Activated T-cell treated with anti-CD3 and anti-CD28 coated beads, Interleukin-2, amount 50 U/mL, for 72 hours (primary cell): ENCODE measurements at places on chromosomes 1 and 21. TPM values are rescaled to one million over a fixed set of nuclear protein-coding genes. Genes with fewer than 3 reads are reported as not detected.
A peak's percentile ranks its signal among the peaks of the same experiment; 100 is the strongest.

- peaks cover 4% of the 10 kb centered on the region for H3K36me3 ChIP-seq
- H3K4me1 ChIP-seq = peaks cover 27% of the 10 kb centered on the region
- H3K4me3 ChIP-seq = peak overlapping the region; percentile 74
- peak overlapping the region; percentile 91 for H3K27ac ChIP-seq
Observed at GRCh38 chr1:12014141-12014991, 4.9 kb upstream of the MIIP start.

Gene NTMT2
- total RNA-seq = not detected

DNA sequence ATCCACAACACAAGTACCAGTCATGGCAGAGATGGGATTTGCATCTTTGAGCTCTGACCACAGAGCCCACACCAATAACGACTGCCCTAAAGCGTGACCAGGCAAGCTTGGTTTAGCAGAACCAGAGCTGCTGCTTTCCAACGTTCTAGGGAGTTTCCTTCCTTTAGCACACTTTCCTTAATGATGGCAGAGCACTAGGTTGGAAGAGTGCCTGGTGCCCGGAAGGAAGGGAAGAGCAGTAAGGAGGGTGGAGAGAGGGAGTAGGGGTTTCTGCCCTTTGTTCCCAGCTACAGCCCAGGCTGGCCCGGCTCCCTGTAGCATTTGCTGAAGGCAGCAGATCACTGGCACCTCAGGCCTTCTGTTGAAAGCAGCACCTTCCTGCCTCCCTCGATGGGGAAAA lies 6.1 kb upstream of the EVA1C start:
- peaks cover 1% of the 10 kb centered on the region for H3K36me3 ChIP-seq
- H3K27me3 ChIP-seq = no peaks in the 10 kb centered on the region
- peaks cover 21% of the 10 kb centered on the region for H3K4me1 ChIP-seq
- no peak for DNase-seq

DNA sequence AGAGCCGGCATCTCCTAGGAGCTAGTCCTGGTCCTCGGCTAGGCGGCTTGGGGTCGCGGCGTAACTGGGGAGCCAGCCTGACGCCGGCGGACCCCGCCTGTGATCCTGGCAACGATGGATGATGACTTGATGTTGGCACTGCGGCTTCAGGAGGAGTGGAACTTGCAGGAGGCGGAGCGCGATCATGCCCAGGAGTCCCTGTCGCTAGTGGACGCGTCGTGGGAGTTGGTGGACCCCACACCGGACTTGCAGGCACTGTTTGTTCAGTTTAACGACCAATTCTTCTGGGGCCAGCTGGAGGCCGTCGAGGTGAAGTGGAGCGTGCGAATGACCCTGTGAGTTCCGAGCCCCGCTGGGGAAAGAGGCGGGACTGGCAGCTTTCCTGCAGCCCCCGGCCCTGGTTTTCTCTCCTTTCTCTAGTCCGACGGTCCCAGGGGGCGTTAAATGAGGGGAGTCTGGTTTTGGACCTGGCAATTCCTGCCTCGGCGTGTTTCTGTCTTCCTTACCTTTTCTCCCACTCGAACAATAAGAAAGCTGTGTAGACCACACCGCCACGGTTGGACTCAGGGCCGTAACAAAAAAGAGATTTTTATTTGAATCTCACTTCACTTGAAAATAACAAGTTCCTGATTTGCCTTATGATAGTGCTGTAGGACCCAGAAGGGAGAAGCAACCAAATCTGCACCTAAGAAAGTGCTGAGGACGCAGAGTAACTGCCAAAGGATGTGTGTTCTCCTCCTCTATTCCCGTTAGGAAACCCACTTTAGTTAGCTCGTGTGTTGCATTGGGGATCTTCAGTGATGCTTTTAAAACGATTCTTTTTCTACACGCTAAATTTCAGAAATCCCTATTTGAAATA lies at the start of gene SPRTN:
Gene SPRTN (plus strand): TSS at position 24 of the 859 bp plus-strand sequence. CDS start 91 bp downstream, at position 115.
- peaks cover 60% of the 10 kb centered on the region for H3K4me1 ChIP-seq
- H3K4me3 ChIP-seq = peak within 1 kb of the TSS; percentile 88
- H3K27me3 ChIP-seq = no peaks in the 10 kb centered on the region
- H3K36me3 ChIP-seq = peaks cover 8% of the 10 kb centered on the region

GRCh38 chr1:79638382-79638781 lies 631.9 kb upstream of the ADGRL4 start:
- no peak overlapping the region for H3K4me3 ChIP-seq
- no peaks in the 10 kb centered on the region for H3K4me1 ChIP-seq
- no peak for DNase-seq
- H3K27ac ChIP-seq = no peak overlapping the region
- H3K36me3 ChIP-seq = no peaks in the 10 kb centered on the region

DNA sequence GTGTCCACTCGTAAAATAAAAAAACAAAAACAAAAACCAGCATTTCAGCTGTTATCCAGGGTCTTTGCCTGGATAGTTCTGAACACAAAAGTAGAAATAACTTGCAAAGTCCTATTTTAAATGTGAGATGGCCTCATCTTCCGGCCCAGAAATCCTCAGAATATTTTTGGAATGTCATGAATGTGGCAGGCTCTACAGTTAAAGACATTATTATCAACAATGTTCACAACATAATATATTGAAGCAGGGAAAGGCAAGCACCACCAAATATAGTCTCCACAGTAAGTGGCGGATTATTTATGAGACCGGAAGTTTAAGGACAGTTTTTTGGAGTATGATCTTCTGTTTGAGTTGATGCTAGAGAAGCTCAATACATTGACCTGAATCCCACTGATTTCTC lies 1.2 kb upstream of the C1orf198 start:
- peak overlapping the region; percentile 90 for H3K4me3 ChIP-seq
- no peak for DNase-seq
- no peak overlapping the region for H3K27ac ChIP-seq
- H3K27me3 ChIP-seq = peaks cover 38% of the 10 kb centered on the region
- peaks cover 28% of the 10 kb centered on the region for H3K4me1 ChIP-seq
- H3K36me3 ChIP-seq = peaks cover 1% of the 10 kb centered on the region

- H3K4me3 ChIP-seq = no peak overlapping the region
- H3K27ac ChIP-seq = no peak overlapping the region
- DNase-seq = no peak
Observed at GRCh38 chr1:57447551-57447950, 23.7 kb upstream of the DAB1 start.

DNA sequence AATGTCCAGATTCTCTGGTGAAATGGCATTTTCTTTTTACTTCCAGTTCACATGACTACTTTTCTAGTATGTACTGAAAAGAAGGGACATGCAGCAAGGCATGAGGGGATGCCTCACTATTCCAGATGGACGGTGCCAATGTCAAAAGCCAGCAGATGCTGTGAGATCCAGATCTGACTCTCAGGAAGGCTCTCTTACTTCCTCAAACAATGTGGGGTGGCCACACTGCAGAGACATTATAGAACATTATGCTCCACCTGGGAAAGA lies 17.7 kb downstream of the CRYZ start:
- no peaks in the 10 kb centered on the region for H3K4me1 ChIP-seq
- no peaks in the 10 kb centered on the region for H3K36me3 ChIP-seq
- H3K27me3 ChIP-seq = no peaks in the 10 kb centered on the region
- H3K27ac ChIP-seq = no peak overlapping the region
- no peak for DNase-seq

DNA sequence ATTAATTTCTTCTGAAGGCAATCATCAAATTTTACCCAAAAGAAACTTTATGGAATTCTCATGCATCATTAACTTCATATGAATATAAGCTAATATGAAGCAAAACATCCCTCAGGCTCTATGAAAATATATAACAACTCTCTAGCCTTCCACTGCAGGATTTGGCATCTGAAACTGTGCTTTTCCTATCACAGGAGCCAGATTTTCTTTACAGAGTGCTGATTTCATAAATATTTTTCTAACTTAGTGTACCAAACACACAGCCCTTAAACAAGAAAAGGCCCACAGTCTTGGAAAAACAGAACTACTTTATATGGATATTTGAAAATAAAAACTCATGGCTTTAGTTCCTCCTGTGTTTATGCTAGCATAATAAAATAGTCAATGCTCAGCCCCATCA lies 559.5 kb upstream of the CHRM3 start:
- no peak overlapping the region for H3K27ac ChIP-seq
- H3K4me3 ChIP-seq = no peak overlapping the region
- H3K4me1 ChIP-seq = no peaks in the 10 kb centered on the region
- no peak for DNase-seq

Gene PCP4
- not detected for total RNA-seq

DNA sequence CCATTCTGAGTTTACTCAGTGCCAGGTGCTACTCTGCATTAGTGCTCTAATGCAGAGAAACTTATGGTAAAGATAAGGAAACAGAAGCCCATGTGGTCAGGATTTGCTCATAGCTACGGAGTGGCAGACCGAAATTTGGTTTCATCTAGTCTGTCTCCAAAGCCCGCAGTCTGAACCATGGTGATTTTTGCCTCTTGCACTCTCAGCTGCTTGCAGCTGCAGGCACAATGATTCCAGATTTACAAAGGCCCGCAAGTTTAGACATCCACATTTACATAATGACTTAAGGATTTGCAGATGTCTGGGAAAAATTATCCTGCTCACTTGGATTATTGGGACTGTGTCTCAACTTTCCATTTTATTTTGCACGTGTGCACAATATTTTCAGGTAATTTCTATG lies 161.3 kb upstream of the KCNJ6 start:
- H3K27me3 ChIP-seq = peaks cover 8% of the 10 kb centered on the region
- no peak for DNase-seq
- no peaks in the 10 kb centered on the region for H3K36me3 ChIP-seq

DNA sequence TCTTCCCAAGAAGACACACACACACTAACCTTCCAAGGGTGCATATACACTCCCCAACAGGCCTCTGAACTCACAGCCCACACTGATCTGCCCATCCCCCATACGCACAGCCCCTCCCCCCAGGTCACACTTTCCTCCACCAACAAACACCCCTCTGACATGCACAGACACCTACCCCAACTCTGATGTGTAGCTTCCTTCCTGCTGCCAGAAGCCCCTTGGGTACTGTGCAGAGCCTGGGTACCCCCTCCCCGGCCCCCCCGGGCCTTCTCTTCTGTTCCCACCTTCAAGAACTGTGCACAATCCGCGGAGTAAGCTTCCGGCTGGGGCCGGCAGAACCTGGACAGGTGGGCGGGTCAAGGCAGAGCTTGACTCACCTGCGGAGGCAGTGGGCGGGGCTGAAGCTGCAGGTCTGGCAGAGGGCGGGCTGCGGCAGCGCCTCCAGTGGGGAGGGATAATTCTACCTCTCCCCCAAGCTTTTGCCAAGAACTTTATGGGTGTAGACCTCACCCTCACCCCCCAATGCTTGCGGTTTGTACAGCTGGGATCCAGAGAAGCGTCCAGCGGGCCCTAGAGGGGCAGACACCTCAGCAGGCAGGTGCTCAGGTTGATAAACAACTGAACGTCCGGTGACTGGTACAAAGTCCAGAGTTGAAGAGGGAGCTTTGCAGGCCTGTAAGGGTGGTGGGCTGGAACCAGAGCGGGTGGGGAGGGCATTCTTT lies at the start of gene C1orf210:
Gene C1orf210 (minus strand): TSS at position 313 of the 722 bp plus-strand sequence. CDS start 2,311 bp downstream, outside the sequence.
- H3K4me3 ChIP-seq = no peak within 1 kb of the TSS
- H3K36me3 ChIP-seq = no peaks in the 10 kb centered on the region
- H3K4me1 ChIP-seq = no peaks in the 10 kb centered on the region
- no peak for DNase-seq
- H3K27ac ChIP-seq = no peak within 1 kb of the TSS

Gene AMY1C
- total RNA-seq = not detected

Gene HSD3B2
- not detected for total RNA-seq

Gene PODN
- not detected for total RNA-seq

- H3K27ac ChIP-seq = no peak overlapping the region
- no peak for DNase-seq
- no peaks in the 10 kb centered on the region for H3K27me3 ChIP-seq
- peak overlapping the region; percentile 11 for H3K4me3 ChIP-seq
Observed at GRCh38 chr1:48756683-48757316, 19.9 kb downstream of the BEND5 start.

GRCh38 chr1:101781201-101781831 lies 215.4 kb downstream of the OLFM3 start:
- no peak overlapping the region for H3K4me3 ChIP-seq
- no peaks in the 10 kb centered on the region for H3K36me3 ChIP-seq
- DNase-seq = no peak
- no peaks in the 10 kb centered on the region for H3K27me3 ChIP-seq
- H3K27ac ChIP-seq = no peak overlapping the region

GRCh38 chr1:238469146-238469631 lies 578.5 kb upstream of the ZP4 start:
- no peaks in the 10 kb centered on the region for H3K4me1 ChIP-seq
- no peak overlapping the region for H3K27ac ChIP-seq
- no peak for DNase-seq
- no peaks in the 10 kb centered on the region for H3K27me3 ChIP-seq
- H3K4me3 ChIP-seq = no peak overlapping the region
- H3K36me3 ChIP-seq = no peaks in the 10 kb centered on the region

Gene S100A7
- not detected for total RNA-seq

DNA sequence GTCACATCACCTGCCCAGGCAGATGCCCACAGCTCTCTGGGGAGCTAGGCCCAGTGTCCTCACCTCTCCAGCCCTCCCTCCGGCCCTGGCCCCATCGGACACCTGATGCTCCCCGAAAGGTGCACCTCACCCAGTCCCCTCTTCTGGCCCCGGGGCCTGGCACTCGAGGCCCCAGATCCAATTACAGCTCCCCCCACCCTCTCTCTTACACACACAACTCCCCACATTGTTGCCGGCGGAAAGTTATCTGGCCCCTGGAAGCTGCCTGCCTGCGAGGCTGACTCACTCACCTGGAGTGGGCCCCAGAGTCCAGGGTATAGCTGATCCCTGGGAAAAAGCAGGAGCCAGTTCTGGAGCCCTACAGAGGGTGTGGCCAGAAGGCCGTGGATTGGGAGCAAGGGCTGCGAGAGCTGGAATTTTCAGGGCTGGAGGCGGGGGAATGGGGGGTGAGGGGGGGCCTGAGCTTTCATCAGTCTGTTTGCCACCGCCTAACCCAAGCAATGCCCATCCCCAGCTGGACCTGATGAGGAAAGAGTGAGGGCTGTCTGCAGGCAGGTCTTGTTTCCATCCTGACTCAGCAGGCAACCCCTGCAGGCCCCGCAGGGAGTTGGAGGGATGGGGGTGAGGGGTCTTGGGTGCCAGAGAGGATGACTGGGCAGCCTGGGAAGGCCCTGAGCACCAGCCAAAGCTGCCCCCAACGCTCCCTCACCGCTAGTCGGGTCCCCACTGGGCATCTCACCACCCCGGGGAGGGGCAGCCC lies 948 bp downstream of the FBXO2 start:
- DNase-seq = no peak
- peaks cover 6% of the 10 kb centered on the region for H3K27me3 ChIP-seq
- peaks cover 25% of the 10 kb centered on the region for H3K4me1 ChIP-seq
- H3K27ac ChIP-seq = no peak overlapping the region

DNA sequence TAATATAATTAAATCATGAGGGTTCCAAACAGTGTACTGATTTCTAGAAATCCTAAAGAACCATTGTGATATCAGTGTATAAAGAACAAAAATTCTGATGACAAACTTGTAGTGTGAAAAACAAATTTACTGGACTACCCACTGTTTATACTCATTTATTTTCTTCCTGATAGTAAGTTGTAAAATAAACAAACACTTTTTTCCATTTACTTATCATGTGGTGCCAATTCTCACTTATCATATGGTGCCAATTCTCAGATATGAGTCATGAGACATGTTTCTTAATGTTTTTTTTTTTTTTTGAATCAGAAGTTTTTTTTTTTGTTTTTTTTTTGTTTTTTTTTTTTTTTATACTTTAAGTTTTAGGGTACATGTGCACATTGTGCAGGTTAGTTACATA lies 137.7 kb downstream of the LEPR start:
- no peak overlapping the region for H3K4me3 ChIP-seq
- peaks cover 5% of the 10 kb centered on the region for H3K36me3 ChIP-seq
- no peak for DNase-seq
- no peaks in the 10 kb centered on the region for H3K4me1 ChIP-seq
- H3K27ac ChIP-seq = no peak overlapping the region
- no peaks in the 10 kb centered on the region for H3K27me3 ChIP-seq

Gene FCAMR
- not detected for total RNA-seq

- no peak for DNase-seq
- H3K36me3 ChIP-seq = no peaks in the 10 kb centered on the region
- no peaks in the 10 kb centered on the region for H3K4me1 ChIP-seq
- no peak overlapping the region for H3K4me3 ChIP-seq
Observed at GRCh38 chr1:245168086-245168485, 13.3 kb downstream of the KIF26B start.
